Esophagus squamous epithelium (tissue), 5 donors: ENCODE measurements at places on chromosomes 16 and 17.
A peak's percentile ranks its signal among the peaks of the same experiment; 100 is the strongest.

- H3K4me3 ChIP-seq = no peak overlapping the region
- no peak for DNase-seq
- H3K4me1 ChIP-seq = peaks cover 34% of the 10 kb centered on the region
- H3K27me3 ChIP-seq = no peaks in the 10 kb centered on the region
Measured at GRCh38 chr17:64635647-64636305, 26.3 kb downstream of the SMURF2 start.

- H3K36me3 ChIP-seq = no peaks in the 10 kb centered on the region
- H3K27me3 ChIP-seq = peaks cover 83% of the 10 kb centered on the region
- H3K4me3 ChIP-seq = no peak overlapping the region
- peaks cover 17% of the 10 kb centered on the region for H3K4me1 ChIP-seq
Measured at GRCh38 chr17:74330446-74330845, 4.4 kb downstream of the KIF19 start.

DNA sequence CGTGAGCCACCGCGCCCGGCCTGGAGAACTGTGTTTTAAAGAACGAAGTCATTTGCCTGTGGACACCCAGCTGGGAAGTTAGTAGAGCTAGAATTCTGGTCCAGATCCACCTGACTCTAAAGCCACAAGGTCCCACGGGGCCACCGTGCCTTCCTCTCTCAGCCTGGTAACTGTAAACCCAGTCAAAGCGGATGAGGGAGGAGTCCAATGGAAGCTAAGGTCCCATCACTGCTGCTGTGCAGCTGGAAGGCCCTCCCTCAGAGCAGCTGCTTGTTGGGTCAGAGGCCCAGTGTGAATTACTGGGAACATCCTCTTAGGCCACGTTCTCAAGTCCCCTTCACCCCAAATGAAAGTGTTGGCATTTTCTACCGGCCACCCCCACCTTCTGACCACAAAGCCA lies 48.8 kb upstream of the CACNG5 start:
- H3K27me3 ChIP-seq = no peaks in the 10 kb centered on the region
- H3K27ac ChIP-seq = no peak overlapping the region
- DNase-seq = no peak

DNA sequence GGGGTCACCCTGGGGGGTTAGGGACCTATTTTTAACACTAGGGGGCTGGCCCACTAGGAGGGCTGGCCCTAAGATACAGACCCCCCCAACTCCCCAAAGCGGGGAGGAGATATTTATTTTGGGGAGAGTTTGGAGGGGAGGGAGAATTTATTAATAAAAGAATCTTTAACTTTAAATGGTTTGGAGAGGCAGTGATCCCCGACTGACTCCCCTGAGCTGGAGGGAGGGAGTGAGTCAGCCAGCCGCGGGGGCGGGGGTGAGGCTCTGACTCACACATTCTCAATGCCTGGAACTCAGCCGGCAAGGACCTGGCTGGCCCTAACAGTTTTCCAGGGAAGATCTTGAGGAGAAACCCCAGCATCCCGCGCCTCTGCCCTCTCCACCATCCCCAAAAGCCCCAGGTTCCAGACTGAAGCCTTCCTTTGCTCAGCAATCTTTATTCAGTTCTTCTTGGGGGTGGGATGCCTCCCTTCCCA lies 1.5 kb downstream of the HCFC1R1 start:
- peak overlapping the region; percentile 96 for H3K27ac ChIP-seq
- H3K27me3 ChIP-seq = peaks cover 9% of the 10 kb centered on the region
- H3K4me3 ChIP-seq = peak overlapping the region; percentile 79
- H3K4me1 ChIP-seq = peaks cover 45% of the 10 kb centered on the region

- H3K27me3 ChIP-seq = no peaks in the 10 kb centered on the region
- H3K4me1 ChIP-seq = no peaks in the 10 kb centered on the region
- no peak for DNase-seq
- H3K27ac ChIP-seq = no peak overlapping the region
- H3K4me3 ChIP-seq = no peak overlapping the region
Measured at GRCh38 chr17:61161615-61162134, 238.0 kb upstream of the TBX2 start.

- no peak for DNase-seq
- H3K4me3 ChIP-seq = no peak overlapping the region
- no peak overlapping the region for H3K27ac ChIP-seq
- H3K36me3 ChIP-seq = no peaks in the 10 kb centered on the region
Measured at GRCh38 chr16:19284207-19284606, 1.3 kb upstream of the CLEC19A start.

DNA sequence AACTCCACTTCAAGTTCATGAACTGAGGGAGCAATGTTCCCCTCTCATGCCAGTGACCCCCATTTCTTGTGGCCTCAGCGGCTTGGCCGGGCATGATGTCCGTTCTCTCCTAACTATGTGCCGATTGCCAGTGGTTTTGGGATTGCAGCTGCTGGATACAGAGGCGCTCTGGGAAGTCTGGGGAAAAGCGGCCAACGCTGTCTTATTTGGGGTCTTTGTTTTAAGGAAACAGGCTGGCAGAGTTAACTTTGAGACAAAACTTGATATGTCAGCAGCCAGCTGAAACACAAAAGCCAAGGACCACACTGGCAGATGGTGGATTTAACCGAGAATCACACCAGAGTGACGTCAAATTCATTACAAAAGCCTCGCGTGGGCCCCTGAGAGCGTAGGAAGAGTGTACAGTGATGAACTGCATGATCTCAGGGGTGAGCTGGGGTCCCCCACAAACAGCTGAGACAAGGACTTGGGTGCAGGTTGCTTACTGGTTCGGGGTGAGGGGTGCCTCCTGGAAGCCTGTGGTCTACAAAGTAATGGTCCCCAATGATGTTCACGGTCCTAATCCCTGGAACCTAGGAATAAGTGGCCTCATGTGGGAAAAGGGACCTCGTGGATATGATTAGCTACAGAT lies 180.4 kb downstream of the IRF8 start:
- H3K27me3 ChIP-seq = no peaks in the 10 kb centered on the region
- DNase-seq = no peak
- no peak overlapping the region for H3K4me3 ChIP-seq
- no peaks in the 10 kb centered on the region for H3K4me1 ChIP-seq

- H3K36me3 ChIP-seq = no peaks in the 10 kb centered on the region
- DNase-seq = no peak
- no peaks in the 10 kb centered on the region for H3K27me3 ChIP-seq
- no peak overlapping the region for H3K4me3 ChIP-seq
Measured at GRCh38 chr17:55332296-55333041, 67.7 kb downstream of the HLF start.

DNA sequence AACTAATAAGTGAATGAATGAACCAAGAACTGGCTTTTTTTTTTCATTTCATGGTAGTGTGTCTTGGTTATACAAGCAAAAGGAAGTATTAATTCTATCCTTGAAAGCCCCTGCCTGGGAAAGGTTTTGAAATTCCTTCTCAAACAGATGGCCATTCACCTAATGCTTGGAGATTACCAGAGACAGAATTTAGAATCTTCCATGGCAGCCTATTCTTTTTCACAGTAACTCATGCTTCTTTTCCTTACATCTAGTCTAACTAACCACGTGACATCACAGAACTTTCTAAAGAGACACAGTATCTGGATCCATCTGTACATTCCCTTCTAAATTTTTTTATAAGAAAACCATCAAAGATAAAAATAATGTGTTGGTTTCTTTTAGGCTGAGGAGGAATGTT lies 151.6 kb downstream of the FTO start:
- no peak overlapping the region for H3K27ac ChIP-seq
- H3K4me1 ChIP-seq = no peaks in the 10 kb centered on the region
- H3K4me3 ChIP-seq = no peak overlapping the region

GRCh38 chr16:48323783-48324775 lies 61.1 kb downstream of the SIAH1 start:
- no peak overlapping the region for H3K4me3 ChIP-seq
- no peak for DNase-seq
- no peaks in the 10 kb centered on the region for H3K36me3 ChIP-seq
- no peaks in the 10 kb centered on the region for H3K27me3 ChIP-seq
- H3K27ac ChIP-seq = no peak overlapping the region

DNA sequence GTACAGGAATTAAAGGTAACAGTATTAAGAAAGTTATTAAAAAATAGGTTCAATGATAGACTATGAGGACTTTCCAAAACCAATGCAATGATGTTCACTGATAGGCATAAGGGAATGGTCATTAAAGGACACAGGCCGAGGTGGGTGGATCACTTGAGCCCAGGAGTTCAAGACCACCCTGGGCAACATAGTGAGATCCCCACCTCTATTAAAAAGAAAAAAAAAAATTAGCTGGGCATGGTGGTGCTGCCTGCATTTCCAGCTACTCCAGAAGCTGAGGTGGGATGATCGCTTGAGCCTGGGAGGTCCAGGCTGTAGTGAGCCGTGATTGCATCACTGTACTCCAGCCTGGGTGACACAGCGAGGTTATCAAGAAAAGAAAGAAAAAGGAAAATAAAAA lies 5.9 kb downstream of the TOP2A start:
- H3K27me3 ChIP-seq = no peaks in the 10 kb centered on the region
- no peak overlapping the region for H3K27ac ChIP-seq
- no peak overlapping the region for H3K4me3 ChIP-seq
- no peaks in the 10 kb centered on the region for H3K36me3 ChIP-seq
- no peaks in the 10 kb centered on the region for H3K4me1 ChIP-seq

GRCh38 chr17:3669085-3669347 lies 404 bp downstream of the EMC6 start:
- peaks cover 10% of the 10 kb centered on the region for H3K36me3 ChIP-seq
- peaks cover 35% of the 10 kb centered on the region for H3K4me1 ChIP-seq
- DNase-seq = no peak
- peak overlapping the region; percentile 100 for H3K4me3 ChIP-seq
- no peaks in the 10 kb centered on the region for H3K27me3 ChIP-seq

- no peak for DNase-seq
- H3K4me1 ChIP-seq = no peaks in the 10 kb centered on the region
- no peak overlapping the region for H3K27ac ChIP-seq
- no peak overlapping the region for H3K4me3 ChIP-seq
Measured at GRCh38 chr16:75362846-75363245, 70.5 kb downstream of the CFDP1 start.

- no peak overlapping the region for H3K27ac ChIP-seq
- DNase-seq = no peak
- H3K4me3 ChIP-seq = no peak overlapping the region
- H3K36me3 ChIP-seq = no peaks in the 10 kb centered on the region
Measured at GRCh38 chr17:42294469-42295398, 6.4 kb downstream of the STAT5A start.

DNA sequence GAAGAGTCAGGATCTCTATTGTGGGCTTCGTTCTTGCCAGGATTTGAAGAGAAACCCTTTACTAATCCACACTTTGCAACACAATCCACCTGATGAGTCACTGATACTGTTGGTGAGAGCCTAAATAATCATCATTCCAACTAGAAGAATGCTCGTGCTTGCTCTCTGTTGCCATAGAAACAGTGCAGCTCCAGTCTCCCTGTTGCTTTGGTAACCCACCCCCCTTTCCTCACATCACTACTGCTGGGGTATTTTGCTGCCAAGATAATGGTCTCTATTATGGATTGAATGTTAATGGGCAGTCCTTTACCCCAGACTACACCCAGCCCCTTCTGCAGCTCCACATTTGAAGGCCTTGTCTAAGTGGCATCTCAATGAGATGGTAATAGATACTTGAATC lies 190.4 kb downstream of the ABCC12 start:
- DNase-seq = no peak
- no peak overlapping the region for H3K27ac ChIP-seq
- no peaks in the 10 kb centered on the region for H3K27me3 ChIP-seq
- no peaks in the 10 kb centered on the region for H3K36me3 ChIP-seq
- H3K4me1 ChIP-seq = no peaks in the 10 kb centered on the region

- H3K4me3 ChIP-seq = no peak overlapping the region
- no peaks in the 10 kb centered on the region for H3K4me1 ChIP-seq
- H3K27ac ChIP-seq = no peak overlapping the region
- H3K27me3 ChIP-seq = no peaks in the 10 kb centered on the region
- H3K36me3 ChIP-seq = peaks cover 54% of the 10 kb centered on the region
Measured at GRCh38 chr17:59027750-59028149, 78.9 kb downstream of the TRIM37 start.

DNA sequence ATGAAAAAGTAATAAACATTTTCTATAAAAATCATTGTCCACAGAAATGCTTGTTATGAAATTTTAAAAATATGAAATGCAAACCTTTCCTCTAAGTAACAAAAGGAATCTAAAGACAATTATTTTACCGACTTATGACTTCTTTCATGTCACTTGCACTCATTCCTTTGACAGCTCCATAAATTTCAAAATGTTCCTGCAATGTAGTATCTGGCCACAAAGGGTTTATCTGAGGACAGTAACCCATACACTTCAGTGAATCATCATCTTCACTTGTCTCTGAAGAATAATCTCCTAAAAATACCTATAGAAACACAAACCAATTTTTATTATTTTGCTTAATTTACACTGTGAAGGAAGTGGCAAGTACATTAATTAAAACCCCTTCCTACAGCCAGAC lies 25.6 kb upstream of the ABCA10 start:
- peaks cover 82% of the 10 kb centered on the region for H3K36me3 ChIP-seq
- DNase-seq = no peak
- H3K27me3 ChIP-seq = no peaks in the 10 kb centered on the region
- H3K27ac ChIP-seq = no peak overlapping the region
- no peaks in the 10 kb centered on the region for H3K4me1 ChIP-seq

GRCh38 chr16:55037966-55038365 lies 107.3 kb downstream of the IRX5 start:
- no peak for DNase-seq
- no peaks in the 10 kb centered on the region for H3K27me3 ChIP-seq
- H3K4me1 ChIP-seq = no peaks in the 10 kb centered on the region

- no peaks in the 10 kb centered on the region for H3K27me3 ChIP-seq
- peaks cover 80% of the 10 kb centered on the region for H3K4me1 ChIP-seq
- H3K36me3 ChIP-seq = no peaks in the 10 kb centered on the region
- H3K27ac ChIP-seq = peak overlapping the region; percentile 90
- H3K4me3 ChIP-seq = peak overlapping the region; percentile 69
Measured at GRCh38 chr17:18315562-18315922, 449 bp downstream of the SMCR8 start.
